ENCODE measurements at places on chromosomes 3 and 15.

- DNase-seq: no peak
These were observed 5.9 kb downstream of the CASR start for GRCh38 chr3:122189357-122189756.

- no peak for DNase-seq
These were observed 257.7 kb upstream of the PROK2 start for GRCh38 chr3:72042397-72043203.

- no peak for DNase-seq
These were observed 82.2 kb downstream of the ABI3BP start for GRCh38 chr3:100910986-100911385.

DNA sequence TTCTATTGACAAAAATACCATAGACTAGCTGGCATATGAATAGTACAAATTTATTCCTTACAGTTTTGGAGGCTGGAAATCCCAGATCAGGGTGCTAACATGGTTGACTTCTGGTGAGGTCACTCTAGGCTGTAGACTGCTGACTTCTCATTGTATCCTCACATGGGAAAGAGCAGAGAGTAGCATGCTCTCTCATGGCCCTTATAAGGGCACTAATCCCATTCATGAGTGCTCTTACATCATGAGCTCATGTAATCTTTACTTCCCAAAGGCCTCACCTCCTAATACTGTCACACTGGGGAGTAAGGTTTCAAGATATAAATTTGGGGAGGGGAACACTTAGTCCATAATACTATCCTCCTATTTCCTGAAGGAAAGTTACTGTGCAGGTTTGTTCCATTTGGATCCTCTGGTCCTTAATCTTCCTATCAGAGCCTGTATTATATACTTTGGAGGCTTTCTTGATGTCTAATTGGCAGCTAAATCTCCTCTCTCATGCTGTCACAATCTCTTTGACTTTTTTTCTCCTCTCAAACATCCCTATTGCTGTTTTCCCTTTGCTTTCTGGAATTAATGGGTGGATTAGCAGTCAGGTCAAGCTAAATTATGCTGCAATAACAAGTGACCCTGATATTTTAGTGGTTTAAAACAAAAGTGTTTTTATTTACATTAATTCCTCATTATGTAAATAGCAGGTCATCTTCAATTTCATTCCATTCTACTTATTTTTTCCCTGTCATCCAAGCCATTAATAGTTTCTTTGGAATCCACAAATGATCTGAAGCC is 23.1 kb upstream of the LEKR1 start:
- no peak for DNase-seq

GRCh38 chr15:69526081-69527061 is 73.8 kb downstream of the RPLP1 start:
- no peak for DNase-seq

DNA sequence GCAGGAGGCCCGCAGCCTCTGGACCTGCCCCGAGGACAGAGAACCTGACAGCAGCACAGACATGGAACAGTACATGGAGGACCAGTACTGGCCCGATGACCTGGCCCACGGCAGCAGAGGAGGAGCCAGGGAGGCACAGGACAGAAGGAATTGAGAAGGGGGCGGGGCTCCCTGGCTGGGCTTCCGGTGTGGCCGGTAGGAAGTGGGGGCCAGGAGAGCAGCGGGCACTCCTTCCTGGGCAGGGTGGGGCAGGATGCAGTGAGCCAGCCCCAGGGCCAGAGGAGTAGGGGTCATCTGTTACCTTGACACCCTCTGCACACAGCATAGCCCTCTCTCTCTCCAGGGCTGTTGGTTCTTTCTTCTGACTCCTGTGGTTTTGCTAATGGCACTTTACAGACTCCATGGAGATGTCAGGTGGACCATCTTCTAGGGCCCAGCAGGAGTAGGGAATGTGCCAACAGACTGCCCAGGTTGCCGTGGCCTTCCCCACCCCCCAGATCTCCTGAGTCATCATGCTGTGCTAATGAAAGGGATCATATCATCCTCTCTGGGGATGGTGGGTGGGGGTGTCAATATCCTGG is 8.6 kb upstream of the ISG20 start:
- DNase-seq: no peak

GRCh38 chr15:101810876-101811275 is 1.1 kb upstream of the OR4F15 start:
- no peak for DNase-seq

DNA sequence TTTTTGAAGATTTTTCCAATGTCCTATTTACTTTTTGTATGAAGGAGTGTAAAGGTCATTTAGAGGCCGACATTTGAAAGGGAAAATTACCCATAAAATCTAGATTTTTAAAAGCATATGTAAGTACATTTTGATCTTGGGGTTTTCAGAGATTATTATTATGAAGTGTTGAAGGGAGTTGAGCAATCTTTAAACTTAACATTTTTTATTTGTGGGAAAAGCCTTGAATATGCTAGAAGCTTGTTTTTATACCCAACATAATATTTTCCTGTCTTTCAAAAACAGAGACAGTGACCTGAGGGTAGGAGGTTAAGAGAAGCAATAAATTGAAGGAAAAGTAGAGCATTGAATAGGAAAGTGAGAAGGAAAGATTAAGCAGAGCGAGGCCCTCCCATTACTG is 85.7 kb downstream of the SLMAP start:
- no peak for DNase-seq

GRCh38 chr3:67790043-67790442 is 135.6 kb upstream of the SUCLG2 start:
- DNase-seq: no peak

GRCh38 chr3:114384558-114384903 is 90.7 kb downstream of the TIGIT start:
- no peak for DNase-seq

DNA sequence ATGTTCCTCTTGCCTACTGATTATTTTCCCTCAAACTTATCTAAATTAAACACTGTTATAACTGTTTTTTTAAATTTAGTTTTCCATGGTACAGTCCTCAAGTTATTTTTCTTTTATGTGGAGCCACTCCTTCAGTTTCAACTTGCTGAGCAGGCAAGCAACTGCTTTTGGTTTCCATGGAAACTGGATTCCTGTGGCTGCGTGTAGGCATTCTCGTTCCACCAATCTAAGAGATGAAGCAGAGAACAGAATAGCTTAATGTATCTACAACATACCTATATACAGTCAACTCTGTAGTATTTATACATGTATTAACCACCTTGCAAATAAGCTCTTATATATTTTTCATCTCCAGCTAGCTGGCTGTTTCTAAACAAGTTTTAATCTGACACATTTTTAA is 25.8 kb upstream of the ANXA2 start:
- no peak for DNase-seq

DNA sequence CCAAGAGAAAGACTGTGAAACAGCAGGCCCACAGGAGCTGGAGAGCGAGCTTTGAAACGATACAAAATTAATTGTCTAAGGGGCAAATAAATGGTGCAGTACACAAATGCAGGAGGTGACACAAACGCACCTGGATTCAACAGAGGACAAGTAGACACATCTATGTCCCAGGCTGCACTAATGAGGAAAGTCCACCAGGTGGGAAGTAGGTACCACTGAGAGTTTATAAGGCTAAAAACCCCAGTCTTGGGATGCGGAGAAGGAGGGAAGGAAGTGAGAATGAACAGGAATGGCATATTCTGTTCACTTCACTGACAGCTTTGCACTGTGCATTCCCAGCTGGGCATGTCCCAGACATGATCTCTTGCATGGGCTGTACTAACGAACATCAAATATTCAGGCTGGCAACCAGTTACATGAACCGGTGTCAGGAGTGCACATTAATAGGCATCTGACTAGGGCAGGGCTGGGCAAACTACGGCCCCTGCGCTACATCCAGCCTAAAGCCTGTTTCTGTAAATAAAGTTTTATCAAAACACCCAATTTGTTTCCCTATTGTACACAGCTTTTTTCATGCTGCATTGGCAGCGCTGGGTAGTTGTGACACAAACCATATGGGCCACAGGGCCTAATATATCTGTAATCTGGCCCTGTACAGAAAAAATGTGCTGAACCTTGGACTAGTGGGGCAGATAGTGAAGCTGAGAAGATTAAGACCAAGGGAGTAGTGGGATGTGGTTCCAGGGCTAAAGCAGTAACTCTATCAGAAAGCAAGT is 107.0 kb downstream of the IGF2BP2 start:
- no peak for DNase-seq

DNA sequence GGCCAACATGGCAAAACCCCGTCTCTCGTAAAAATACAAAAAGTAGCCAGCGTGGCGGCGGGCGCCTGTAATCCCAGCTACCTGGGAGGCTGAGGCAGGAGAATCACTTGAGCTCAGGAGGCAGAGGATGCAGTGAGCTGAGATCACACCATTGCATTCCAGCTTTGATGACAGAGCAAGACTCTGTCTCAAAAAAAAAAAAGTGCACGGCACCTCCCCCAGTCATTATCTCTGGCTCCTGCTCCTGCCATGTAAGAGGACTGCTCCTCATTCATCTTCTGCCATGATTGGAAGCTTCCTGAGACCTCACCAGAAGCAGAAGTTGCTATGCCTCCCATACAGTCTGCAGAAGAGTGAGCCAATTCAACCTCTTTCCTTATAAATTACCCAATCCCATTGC is 4.0 kb upstream of the ALG1L2 start:
- DNase-seq: no peak

DNA sequence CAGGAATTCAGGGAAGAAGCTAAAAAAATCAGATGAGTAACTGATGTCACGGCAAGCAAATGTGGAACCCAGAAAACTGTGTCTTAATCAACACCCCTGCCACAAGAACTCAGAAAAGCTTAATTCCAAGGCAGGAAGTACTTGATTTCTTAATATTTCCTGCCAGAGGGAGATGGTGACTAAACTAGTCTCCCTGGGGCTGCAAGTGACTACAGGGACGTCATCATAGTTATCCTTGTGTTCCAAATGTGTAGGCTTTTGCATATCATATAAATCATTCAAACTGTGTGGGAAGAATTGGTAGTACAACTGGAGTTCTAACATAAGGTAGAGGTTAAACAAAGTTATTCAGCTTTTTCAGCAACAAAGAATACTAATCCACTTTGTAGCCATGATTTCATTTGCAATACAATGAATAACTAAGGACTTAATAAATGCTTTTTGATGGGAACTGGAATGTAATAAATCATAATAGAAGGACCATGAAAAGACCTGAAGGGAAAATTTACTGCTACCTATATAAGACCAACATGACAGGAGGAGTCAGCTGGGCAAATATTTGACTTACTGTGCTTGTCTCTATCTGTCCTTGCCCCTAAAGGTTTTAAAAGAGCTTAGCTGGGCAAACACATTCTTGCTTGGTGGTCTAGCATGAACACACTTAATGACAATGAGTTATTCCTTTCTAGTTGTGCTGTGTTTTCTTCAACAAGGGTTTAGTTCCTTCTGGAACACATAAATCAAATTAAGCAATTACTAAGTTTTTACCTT is 76.0 kb upstream of the NECTIN3 start:
- no peak for DNase-seq

DNA sequence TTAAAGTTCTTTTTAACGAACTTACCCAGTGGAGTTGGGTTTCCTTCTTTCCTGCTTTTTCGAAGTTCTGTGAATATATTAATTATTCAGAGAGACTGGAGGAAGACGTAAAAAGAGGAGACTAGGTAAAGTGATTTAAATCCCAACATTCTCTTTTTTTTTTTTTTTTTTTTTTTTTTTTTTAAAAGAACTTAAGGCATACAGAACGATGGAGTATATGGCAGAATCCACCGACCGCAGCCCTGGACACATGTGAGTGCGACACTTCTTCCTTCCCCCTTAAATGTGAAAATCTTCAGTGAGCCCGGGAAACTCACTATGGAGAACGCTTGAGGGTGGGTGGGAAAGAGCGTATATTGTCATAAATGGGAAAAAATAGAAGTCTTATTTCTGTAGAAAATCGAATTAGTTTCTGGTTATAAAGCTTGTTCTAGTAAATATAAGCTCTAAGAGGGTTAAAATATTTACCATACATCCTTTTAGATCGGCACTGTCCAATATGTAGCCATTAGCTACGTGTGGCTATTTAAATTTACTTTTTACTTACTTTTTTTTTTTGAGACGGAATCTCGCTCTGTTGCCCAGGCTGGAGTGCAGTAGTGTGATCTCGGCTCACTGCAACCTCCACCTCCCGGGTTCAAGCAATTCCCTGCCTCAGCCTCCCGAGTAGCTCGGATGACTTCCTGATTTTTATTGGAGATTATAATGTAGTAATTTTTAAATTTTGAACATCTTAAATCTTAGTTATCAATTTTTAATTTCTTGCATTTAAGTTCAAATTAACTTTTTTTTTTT is 892 bp downstream of the NMD3 start:
- no peak for DNase-seq

GRCh38 chr3:121796970-121797369 is 37.9 kb downstream of the IQCB1 start:
- no peak for DNase-seq

DNA sequence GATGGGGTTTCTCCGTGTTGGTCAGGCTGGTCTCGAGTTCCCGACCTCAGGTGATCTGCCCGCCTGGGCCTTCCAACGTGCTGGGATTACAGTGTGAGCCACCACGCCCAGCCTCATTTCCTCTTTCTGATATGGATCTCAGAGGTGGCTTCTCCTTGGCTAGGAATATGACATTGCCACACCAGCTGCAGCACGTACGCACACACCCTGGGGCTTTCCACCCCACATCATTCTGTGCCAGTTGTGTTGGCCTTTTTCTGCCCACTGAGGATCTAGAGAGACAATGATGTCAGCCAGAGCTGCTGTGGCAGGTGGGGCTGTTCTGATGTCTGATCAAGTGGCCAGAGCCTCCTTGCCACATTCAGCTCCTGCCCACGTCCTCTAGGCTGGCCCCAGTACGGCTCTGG is 29.0 kb downstream of the TMEM45A start:
- no peak for DNase-seq

DNA sequence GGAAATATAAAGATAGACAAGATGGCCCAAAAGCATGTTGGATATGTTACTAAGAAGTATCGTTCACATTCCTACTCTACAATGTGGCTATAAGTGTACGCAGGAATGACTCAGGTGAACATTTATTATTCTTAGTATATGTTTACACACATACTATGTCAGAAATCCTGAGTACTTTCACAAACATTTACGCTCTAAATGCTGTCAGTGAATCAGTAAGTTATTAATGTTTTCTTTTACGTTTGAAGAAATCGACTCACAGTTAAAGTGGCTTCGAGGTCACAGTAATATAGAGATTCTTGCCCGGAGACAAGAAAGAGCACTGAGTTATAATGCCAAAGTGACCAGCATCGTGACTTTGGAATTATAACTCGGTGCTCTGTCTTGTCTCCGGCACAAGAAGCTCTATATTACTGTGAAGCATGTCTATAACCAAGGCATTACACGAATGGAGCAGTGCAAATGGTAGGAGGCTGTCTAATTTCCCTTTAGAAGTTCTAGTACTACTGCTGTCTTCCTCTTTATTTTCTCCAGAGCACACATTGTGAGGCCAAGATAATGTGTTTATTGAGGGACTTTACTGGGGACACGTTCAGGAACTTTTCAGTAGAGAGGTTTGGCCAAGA is 61.8 kb upstream of the P3H2 start:
- no peak for DNase-seq

DNA sequence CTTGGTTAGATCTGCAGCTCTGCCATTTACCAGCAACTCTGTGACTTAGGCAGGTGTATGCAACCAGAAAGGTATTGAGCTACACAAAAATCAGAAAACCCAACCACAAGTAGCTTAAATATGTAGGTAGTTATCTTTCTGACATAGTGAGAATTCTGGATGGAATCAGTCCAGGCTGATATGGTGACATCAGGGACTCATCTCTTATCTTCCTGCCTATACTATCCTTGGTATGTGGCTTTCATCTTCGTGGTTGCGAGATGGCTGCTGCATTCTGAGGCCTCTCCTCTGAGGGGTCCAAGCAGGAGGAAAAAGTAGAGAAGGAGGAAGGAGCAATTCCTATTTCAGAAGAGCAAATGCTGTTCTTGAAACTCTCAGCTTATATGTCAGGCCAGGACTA is 40.0 kb downstream of the CTDSPL start:
- no peak for DNase-seq

- DNase-seq: no peak
These were observed 424.1 kb downstream of the FGF12 start for GRCh38 chr3:192303235-192303634.

Measured in NCI-H2107 (cell line).